ENCODE measurements at places on chromosomes 4 and X.
A peak's percentile ranks its signal among the peaks of the same experiment; 100 is the strongest.

DNA sequence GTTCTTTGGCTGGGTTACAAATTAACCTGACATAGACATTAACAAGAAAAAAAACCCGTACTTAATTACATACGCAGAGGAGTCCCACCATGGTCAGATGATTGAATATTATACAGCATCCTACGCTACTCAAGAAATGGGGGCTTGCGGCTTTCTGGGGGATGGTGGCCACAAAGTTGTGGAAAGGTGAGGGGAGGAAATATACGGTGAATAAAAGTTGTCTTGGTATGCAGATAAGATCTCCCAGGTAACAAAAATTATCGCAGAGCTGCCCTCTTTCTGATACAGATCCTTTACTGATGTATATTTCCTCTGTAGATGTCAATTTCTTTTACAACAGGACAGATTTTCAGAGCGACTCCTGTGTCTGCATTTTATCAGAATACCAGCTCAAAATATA lies 890 bp downstream of the DCAF16 start:
- no peak for DNase-seq

DNA sequence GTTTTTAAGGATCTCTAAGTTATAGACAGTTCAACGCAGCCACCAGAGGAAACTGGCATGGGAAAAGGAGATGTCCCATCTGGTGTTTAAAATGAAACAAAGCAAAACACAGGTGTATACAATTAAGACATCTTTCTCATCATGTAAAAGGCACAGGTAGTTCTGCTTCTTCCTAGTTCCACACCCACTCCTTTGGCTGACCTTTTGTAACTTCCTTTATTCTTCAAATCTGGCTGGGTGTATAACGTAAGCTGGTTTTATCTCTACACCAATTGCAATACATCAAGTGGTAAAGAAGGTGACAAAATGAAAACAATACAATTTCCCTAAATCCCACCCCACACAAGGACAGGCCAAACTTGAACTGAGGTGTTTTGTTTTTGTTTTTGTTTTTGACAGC lies 27.3 kb upstream of the FBXW7 start:
- DNase-seq = no peak

DNA sequence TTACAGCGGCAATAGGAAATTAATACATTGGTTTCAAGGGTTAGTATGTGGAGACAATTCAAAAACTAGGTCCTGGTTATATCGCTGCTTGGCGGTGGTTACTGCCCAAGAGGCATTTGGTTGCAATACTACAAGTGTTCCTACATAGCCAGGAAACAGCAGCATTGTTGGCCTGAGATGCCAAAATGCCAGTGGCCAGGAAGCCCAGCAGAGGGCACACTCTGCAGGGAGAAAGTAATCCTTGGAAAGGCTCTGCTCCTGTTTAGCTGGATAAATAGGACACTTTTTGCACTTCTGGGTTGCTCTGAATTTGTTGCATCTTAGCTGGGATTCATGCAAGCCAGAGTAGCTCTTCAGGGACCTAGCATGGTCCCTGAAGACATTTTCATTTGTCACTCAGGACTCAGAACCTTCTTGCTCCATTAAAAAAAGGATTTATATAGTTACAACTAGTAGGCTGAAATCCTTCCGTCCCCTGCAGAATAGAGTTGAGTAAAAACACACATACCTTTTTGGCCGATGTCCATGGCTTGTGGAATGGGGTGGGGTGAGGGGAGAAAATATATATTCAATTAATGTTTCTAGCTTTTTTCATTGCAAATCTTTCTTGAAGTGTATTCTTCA lies 8.1 kb upstream of the GPR119 start:
- no peak for DNase-seq

GRCh38 chr4:58553031-58553430 lies 1442.8 kb upstream of the IGFBP7 start:
- no peak for DNase-seq

DNA sequence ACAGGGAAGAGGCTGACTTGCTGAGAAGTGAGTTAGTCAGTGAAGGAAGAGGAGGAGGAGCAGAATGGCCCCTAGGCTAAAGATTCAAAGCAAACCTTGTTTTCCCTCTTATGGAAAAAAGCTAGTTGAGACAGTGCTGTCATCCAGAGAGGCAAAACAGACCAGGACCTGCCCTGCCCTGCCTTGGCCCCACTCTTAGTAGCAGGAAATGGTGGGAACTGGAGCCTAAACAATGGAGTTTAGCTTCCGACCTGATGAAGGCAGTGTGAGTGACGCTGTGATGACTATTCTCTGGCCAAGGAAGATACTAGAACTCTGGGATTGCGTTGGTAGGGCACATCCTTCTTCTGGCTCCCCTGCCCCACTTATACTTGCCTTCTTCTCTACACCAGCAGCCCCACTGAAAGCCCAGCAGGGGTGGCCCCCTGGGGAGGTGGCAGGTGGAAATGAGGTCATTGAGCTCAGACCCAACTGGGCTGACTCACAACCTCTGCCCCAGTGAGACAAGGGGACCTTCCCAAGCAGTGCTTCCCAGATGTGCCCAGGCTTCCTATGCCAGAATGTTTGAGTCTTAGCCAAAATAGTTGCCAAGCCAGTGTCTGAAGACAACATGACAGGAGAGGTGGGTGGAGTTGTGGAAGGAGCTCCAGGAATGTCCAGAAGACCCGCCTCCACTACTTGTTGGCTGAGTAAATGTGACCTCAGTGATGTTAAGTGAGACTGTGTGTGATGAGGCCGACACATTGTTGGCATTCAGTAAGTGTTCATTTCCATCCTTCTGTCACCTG lies 38.8 kb downstream of the MSN start:
- DNase-seq = peak; percentile 92

GRCh38 chr4:74471264-74471663 lies 26.3 kb downstream of the AREG start:
- DNase-seq = no peak

DNA sequence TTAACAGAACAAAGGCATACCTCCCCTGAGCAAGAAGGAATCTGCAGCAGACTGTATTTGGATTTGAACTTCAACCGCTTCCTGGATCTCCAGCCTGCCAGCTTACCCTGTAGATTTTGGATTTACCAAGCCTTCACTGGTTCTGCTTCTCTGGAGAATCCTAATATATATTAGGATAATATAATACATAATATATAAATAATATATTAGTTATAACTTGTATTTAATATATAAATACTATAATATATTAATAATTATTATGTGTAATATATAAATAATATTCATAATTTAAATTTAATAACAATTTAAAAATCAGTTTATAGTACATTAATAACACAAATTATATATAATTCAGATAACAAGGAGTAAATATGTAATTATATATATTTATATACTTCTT lies 121.4 kb downstream of the COX18 start:
- no peak for DNase-seq

- DNase-seq = no peak
These were observed 38.6 kb downstream of the PHOX2B start for GRCh38 chr4:41709844-41710481.

- no peak for DNase-seq
These were observed 778.4 kb upstream of the AADAT start for GRCh38 chr4:170868170-170868569.

DNA sequence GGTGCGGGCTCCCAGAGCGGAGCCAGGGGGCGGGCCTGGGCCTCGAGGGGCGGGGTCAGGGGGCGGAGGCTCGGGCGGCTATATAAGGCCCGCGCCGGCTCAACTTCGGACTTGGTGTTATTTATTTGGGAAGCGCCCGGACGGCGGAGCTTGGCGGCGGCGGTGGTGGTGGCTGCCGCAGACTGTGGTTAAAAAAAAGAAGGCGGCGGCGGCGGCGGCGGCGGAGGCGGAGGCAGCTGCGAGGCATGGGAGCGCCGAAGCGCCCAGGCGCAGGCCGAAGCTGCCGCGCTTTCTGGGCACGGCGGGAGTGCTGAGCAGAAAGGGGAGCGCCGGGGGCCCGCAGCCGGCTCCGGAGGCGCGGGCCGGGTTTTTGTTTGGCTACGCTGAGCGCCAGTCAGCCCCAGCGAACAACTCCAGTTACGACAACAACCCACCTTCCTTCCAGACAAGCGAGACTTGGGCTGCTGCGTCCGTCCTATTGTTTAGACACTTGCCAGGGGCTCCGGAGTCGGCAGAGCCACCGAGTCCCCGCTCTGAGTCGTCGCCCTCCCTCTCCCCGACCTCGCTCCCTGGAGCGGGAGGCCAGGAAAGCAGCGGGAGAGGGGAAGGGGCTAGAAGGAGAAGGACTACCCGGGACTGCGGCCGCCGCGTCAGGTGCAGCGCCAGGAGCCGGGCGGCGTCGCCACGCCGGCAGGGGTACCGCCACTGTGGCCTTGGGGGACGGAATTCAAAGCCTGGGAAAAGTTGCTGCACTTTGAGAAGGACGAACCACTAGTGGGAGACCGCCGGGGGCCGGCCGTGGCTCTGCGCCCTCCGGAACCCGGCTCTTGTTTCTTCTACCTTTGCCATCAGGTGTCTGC lies at the start of gene SLIT2:
Gene SLIT2, plus strand, starts transcription at position 110 of the 860 bp plus-strand sequence. CDS start 1,911 bp downstream, outside the sequence.
- peak; percentile 56 for DNase-seq

DNA sequence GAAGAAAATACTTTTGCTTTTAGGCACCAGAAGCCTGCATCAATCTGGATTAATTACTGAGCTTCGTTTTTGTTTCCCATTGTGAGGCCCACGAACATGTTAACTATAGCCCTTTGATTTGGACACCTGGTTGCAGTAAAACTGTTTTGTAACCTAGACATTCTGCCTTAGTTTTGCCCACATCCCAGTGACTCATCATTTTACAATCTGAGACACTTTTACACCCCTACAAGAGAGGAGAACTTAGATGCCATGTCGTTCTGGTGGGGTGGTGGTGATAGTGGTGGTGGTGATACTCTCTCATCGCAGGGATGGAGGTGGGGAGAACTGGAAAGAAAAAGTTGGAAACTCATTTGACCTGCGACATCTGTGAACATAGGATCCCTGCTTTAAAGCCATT lies 1257.2 kb downstream of the ADGRL3 start:
- DNase-seq = peak; percentile 18

GRCh38 chr4:20253735-20254409 lies 2.2 kb downstream of the SLIT2 start:
- DNase-seq = no peak

DNA sequence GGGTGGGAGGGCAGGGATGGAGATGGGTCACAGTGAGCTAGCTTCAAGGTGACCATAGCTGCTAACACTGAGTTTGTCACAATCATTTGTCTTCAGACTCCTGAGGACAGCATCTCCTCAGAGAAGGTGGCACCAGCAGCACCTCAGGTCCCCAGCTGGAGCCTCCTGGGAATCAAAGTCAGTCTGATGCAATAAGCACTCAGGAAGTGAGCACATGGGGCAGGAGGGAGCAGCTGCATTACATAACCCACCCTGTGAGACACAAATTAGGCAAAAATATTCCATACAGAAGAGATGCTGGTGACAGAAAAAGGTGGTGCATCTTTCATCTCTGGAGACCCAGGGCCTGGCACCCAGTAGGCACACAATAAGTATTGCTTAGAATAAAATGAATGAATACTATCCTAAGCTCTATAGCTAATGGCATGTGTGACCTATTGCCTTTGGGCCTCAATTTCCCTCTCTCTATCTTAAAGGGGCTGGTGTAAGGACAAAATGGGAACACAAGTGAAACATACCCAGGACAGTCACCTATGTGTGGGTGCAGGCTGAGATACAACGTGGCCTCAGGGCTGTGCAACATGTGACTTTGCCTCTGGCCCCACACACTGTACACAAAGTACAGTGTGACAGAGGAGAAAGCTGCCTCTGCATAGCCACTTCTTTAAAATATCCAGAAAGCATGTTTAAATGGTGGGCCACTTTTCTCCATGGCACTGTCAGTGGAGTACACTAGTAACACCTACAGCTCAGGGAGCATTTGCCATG lies 37.1 kb downstream of the SLC39A8 start:
- no peak for DNase-seq

DNA sequence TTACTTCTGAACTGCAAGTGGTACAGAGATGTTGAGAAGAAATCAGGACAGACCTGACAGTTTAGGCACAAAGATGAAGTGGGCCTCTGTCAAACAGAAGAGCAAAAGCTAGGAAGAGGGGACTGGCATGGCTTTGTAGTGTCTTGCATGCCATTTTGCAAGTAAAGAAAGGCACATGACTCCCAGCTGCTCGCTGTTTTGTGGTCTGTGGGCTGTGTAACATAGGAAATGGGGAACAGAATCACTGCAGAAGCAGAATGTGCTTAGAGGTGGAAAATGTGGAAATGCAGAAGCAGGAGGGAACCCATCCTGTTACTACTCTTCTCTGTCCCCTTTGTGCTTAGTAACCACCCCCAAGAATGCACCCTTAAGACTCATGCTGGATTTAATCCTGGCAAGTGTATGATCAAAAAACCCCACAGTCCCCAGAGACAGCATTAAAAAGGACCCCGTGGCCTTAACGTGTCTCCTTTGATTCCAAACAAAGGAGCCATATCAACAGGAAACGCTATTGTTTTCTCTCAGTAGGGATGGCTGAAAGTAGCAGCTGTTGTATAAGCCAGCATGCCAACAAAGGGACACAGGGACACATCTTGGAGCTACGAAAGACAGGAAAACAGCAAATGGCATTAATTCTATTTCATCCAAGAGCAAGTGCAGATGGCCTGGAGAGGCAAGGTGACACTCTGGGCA lies 177.6 kb upstream of the GLRA2 start:
- DNase-seq = no peak

- peak; percentile 74 for DNase-seq
These were observed 70.8 kb downstream of the PPARGC1A start for GRCh38 chr4:23819041-23819511.

DNA sequence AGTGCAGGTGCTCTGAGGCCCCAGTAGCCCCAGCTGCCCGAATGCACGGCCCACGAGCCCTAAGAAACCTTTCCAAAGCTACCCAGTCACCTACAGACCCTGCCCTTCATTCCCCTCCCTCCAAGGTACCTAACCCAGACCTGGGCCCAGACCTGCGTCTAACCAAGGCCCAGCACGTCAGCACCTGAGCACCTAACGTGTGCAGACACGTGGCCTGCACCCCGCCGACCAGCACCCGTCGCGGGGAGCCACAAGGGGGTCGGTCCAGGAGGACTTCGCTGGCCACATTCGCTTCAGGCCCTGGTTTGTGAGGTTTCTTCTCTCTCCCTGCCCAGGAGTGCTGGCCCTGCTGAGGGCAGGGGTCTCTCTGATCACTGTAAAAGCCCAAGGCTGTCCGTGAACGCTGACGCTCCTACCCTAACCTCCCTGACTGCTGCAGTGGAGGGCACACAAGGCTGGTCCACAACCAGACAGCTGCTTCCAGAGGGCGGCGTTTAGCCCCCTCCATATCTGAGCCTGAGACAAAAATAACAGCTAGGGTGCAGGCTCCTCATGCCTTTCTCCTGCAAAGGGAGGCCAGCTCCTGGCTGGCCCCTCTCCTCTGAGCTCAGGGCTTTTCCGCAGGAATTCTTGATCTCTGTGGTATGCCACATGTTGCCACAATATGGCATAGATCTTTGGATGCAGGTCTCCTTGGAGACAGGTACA lies 31.8 kb downstream of the WDR1 start:
- DNase-seq = no peak

GRCh38 chr4:64533159-64533558 lies 123.9 kb upstream of the TECRL start:
- DNase-seq = no peak

DNA sequence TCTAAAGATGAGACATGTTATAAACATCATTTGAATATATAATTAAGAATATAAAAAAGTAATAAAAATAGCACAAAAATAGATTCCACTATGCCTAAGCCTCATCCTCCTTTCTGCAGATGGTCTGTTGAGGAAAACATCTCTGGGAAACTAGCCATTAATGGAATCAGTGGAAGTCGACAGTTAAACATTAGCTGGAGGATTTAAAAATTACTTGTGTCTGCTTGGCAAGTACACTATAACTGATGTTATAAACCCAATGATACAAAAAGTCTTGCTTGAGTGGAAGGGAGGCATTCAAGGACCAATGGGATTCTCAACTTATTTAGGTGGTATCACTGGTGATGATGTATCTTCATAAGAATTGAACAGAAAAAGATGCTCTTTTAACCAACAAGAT lies 1598.3 kb downstream of the PCDH18 start:
- no peak for DNase-seq

- DNase-seq = no peak
These were observed 44.9 kb downstream of the ZNF182 start for GRCh38 chrX:47958761-47959342.
